ENCODE measurements at places on chromosomes 1 and 21.

DNA sequence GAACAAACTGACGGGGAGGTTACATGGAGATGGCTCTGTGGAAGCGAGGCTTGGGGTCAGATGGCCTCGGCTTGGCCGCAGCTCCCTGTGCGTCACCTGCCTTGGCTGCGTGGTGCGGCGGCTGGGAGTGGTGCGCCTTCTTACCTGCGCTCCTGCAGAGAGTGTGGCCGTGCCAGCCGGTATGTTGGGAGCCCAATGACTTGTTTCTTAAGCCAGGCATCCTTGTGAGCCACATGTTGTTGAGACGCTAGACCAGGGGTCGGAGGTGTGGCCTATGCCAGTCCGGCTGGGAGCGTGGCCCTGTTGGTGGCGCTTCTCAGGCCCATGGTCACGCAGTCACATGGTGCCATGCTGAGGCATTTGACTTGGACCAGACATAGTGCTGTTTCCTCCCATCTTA is 10.5 kb downstream of the SLX9 start:
- no peak for DNase-seq

DNA sequence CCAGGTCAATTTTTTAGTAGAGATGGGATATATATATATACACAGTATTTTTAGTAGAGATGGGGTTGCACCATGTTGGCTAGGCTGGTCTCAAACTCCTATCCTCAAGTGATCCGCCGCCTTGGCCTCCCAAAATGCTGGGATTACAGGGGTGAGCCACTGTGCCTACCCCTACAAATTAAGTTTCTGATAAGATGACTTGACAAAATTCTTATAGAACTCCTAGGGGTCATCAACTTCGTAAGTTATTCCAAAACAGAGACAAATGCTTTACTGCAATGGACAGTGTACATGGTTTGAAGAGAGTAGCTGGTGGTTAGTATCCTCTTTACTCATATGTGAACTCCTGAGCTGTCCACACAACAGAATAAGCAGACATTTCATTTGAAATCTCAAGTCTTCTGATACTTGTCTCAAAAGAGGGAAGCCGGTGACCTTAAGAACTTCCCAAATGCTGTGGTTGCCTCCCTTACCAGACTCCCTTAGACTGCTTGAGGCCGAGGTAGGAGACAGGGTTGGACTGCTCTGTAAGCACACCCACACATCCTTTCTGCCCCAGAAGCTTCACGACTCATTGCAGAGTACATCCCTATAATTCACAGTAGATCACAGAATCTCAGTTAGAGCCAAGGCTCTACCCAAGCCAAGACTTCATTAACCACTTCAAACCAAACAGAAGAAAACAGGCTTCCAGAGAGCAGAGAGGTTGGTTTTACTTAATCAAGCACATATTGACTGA is 244.1 kb upstream of the IRF2BP2 start:
- peak; percentile 84 for DNase-seq

DNA sequence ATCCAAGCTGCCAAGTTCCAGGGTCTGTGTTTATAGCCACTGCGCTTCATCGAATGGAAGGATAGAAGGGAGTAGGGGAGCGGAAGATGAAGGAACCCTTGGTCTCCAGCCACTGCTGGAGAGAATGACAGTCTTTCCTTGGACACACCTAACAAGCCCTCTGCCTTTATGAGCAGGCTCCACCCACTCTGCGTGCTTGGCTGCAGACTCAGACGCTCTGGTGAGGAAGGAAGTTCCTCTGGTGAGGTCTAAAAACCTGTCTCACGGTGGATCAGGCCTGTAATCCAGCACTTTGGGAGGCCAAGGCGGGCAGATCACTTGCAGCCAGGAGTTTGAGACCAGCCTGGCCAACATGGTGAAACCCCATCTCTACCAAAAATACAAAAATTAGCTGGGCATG is 55.4 kb downstream of the MATN1 start:
- DNase-seq: no peak

DNA sequence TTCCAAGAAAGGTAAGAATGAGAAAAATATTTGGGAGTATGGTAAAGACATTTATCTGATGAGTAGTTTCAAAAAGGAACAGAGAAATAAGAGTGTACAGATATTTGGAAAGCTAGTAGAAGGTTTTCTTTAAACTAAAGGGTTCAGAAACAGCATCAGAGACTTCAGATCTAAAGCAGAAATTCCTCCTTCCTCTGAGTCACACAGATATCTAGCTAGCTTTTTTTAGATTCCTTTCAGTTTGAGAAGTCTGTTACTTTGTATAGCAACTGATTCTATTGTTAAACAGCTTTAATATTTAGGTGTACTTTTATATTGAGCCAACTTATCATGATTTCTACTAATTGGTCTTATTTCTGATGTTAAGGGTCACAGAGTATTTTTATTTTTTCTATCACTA is 4.7 kb downstream of the AMY2B start:
- DNase-seq: no peak

DNA sequence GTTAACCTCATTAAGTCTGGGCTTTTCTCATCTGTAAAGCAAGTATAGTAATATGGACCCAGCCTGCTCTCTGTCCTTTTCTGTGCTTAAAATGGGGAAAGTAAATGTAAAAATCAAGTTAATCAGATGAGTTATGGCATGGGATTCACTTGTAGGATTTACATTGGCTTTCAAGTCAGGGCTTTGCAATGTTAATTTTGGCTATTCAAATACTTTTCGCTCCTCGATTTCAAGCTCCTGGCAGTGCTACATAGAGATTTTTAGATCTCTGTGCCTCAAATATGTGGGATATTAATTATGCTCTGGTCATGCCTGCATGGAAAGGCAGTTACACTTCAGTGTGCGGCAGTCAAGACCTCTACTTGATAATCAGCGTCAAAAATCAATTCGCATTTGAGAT is 709.8 kb downstream of the LTN1 start:
- no peak for DNase-seq

- peak; percentile 65 for DNase-seq
Measured at GRCh38 chr21:31184459-31184858, 146.2 kb upstream of the KRTAP19-8 start.

- DNase-seq: peak; percentile 75
Measured at GRCh38 chr1:158117854-158118704, 62.6 kb upstream of the CD1D start.

GRCh38 chr1:206472886-206473285 is 2.6 kb downstream of the IKBKE start:
- DNase-seq: peak; percentile 73

DNA sequence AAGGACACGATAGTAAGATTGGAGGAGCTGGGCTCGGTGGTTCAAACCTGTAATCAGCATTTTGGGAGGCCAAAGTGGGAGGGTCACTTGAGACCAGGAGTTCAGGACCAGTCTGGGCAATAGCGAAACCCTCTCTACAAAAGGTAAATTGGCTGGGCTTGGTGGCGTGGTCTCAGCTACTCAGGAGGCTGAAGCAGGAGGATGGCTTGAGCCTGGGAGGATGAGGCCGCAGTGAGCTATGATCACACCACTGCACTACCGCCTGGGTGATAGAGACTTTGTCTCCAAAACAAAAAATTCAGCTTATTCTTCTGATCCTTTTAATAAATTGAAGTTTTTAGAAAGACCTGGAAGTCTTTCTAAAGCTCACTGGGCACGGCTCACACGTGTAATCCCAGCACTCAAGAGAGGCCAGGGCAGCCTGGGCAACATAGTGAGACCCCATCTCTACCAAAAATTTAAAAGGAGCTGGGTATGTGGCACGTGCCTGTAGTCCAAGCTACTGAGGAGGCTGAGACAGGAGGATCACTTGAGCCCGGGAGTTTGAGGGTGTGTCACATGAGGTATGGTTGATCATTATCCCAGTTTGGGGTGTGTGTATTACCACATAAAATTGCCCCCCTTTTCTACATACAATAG is 15.3 kb downstream of the MASP2 start:
- DNase-seq: no peak

DNA sequence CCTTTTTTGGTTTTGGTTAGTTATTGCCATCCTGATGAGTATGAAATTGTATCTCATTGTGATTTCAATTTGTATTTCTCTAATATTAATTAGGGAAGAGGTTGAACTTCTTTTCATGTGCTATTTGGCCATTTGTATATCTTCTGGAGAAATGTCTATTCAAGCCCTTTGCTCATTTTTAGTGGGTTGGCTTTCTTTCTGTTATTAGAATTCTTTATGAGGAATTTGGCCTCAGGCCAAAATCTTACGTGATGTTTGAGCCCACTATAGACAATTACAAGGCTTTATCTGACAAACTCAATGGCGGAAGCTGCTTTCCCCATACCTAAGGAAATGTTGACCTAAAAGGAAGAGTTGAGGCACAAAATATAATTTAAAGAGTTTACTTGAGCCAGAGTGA is 32.9 kb downstream of the IVNS1ABP start:
- DNase-seq: no peak

- DNase-seq: no peak
Measured at GRCh38 chr1:192903142-192903541, 94.3 kb downstream of the RGS2 start.

DNA sequence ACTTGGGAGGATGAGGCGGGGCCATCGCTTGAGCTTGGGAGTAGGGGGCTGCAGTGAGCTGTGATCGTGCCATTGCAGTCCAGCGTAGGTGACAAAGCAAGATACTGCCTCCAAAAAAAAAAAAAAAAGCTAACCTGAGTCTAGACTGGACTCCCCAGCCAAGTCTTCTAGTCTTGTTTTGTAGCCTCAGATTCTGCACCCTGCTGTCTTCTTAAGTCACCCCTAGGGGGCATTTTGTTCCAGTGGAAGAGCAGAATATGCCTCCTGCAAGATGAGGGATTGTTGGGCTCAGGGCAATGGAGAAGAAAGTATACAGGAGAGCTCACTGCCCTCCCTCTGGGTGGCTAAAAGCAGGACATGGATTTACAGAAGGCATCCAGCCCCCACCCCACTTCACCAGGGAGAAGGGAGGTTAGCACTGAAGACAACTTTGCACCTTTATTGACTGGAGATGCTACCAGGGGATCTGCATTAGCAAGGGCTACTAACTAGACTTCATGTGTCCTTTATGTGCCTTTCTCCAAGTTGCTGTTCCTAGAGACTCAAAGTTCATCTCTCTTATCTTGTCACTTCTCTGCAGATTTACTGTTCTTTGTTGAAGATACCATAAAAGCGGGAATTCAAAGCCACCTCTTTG is 15.3 kb upstream of the RNF187 start:
- peak; percentile 74 for DNase-seq

GRCh38 chr21:16891821-16892220 is 621.0 kb upstream of the CXADR start:
- no peak for DNase-seq

GRCh38 chr1:201020040-201020591 is 3.4 kb downstream of the KIF21B start:
- no peak for DNase-seq

GRCh38 chr1:228000416-228000815 is 6.4 kb upstream of the WNT3A start:
- no peak for DNase-seq

- DNase-seq: no peak
Measured at GRCh38 chr1:103448560-103448959, 76.9 kb upstream of the RNPC3 start.

DNA sequence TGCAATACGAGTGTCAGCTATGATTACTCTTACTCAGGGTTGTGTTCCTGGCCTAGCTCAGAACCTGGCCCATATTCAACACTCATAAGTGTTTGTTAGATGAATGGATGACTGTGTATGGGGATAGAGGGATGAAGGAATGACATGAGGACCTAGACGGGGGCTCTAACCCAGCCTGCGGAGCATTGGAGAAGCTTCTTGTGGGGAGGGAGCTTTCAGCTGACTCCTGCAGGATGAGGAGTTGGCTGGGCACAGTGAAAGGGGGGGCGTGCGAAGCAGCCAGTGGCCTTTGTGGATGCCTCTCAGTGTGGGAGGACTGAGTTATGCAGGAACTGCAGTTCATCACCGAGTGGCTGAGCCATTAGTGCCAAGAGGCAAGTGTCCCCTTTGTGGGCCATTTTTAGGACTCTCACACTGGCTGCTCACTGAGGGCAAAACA is 1.2 kb upstream of the EXTL1 start:
- no peak for DNase-seq

GRCh38 chr1:40722622-40723021 is 31.1 kb downstream of the NFYC start:
- DNase-seq: no peak

GRCh38 chr1:207018707-207019106 is 13.8 kb downstream of the C1orf116 start:
- DNase-seq: no peak

DNA sequence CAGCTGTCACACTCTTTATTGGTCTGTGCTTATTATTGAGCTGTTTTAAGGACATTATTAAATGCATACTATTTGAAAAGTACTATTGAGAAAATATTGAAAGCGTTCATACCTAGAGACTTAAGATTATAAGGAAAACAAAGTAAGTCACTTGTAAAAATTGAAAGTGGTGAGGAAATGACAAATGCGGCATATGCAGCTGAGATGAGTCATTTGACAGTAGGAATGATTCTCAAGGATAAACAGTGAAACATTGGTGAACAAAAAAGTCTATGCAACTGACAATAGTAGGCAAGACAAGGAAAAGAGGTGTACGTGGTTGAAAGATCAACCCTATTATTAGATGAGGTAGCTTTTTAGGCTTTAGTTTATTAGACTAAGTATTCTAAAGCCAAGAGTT is 82.6 kb upstream of the MAP10 start:
- no peak for DNase-seq

DNA sequence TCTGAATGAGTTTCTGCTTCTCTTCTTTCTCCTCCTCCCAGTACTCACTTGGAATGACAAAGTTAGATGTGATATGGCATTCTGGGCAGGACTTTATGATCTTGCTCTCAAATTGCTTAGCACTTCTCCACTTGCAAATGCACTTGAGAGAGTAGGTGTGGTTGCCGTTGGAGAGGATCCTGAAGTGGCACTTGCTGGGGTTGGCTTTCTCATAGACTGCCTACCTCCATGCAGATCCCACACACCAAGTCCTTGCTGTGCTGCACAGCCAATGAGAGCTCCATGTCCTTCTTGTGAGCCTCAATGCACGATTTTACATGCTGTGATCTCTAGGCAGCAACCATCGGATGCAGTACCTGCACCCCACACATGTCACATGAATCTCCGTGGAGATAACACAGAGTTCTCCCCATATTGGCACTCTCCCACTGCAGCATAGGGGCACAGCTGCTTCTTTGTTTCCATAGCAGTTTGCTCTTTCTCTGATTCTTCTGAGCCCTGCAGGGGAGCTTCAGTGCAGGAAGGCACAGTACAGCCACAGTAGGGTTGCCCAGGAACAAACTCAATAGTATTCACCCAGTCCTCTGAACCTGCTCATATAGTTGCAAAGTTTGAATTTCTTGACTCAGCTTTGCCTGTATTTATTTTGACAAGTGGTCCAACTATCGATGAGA is 45.2 kb downstream of the ZNF691 start:
- no peak for DNase-seq

- peak; percentile 31 for DNase-seq
Measured at GRCh38 chr1:27522432-27523336, 32.7 kb upstream of the WASF2 start.

DNA sequence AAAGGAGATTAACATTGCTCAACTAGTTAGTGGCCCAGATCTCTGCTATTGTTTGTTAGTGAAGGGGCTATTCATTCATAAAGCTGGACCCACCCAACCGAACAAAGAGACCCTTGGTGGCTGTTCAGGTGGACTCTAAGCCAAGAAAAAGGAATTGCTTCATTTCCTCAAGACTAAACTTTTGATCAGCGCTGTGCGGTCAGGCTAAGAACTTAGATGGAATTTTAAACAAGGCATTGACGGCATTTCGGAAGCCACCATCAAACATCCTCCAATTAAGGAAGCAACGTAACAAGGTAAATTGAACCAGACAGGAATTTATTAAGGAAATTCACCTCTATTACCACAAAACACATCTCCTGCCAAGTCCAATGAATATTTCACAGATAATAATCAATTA is 19.9 kb upstream of the SHCBP1L start:
- DNase-seq: no peak
